ENCODE measurements at places on chromosomes 3 and 15.

- DNase-seq, result no peak
Observed at GRCh38 chr15:80182611-80183261, 29.9 kb downstream of the FAH start.

DNA sequence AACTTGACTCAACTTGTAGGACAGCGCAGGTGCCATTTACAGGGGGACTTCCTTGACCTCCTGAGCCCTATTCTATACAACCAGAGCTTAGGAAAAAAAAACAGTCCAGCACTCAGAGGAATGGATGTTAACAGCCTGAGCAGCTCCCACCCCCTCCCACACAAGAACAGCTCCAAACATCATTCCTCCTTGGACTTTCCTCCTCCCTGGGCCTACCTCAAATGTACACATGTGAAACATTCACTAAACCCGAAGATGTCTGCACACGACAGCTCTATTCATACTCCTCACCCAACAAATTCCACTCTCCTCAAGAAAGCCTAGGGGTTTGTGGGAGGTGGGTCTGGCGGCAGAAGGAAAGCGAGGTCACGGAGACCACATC lies 503 bp upstream of the ATRIP start:
- no peak for DNase-seq

DNA sequence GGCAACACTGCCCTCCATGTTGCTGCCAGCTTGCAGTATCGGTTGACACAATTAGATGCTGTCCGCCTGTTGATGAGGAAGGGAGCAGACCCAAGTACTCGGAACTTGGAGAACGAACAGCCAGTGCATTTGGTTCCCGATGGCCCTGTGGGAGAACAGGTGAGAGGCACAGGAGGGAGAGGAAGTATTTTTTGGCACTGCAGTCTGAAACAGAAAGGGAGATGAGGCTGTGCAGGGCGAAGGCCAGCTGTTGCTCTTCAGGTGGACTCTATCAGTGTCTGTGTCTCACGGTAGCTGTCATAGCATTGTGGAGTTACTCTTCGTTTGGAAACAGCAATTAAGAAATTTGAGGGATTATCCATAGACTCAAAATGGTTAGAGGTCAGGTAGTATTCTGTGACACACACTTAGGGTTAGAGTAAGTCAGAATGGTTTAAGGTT lies 8.0 kb downstream of the NFKBIZ start:
- DNase-seq, result no peak

DNA sequence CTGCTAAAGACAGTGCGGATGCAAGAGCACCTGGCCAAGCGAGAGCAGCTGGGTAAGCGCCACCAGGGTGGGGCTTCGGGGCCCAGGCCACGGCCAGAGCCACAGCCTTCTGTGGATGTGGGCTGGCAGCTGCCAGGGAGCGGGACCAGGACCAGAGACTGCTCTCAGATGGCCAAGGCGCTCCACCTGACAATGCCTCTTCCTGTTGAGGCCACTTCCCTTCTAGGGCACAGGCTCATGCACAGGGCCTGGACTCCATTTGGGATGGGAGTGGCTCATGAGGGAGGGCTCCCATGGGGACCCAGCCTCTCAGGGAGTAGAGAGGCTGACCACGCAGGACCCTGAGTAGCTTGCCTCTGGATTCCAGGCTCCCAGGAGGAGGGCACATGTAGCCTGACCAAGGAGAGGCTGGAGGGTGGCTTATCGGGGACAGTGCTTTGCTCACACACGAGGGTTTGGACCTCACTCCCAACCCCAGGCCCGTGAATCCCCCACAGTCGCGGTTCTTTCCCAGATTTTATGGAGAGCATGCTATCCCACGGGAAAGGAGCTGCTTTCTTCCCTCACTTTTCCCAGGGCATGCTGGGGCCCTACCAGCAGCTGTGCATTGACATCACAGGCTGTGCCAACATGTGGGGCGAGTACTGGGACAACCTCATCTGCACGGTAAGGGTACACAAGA lies 25.1 kb downstream of the ACAA1 start:
- no peak for DNase-seq

- DNase-seq, result no peak
Observed at GRCh38 chr3:64166584-64167162, 58.6 kb downstream of the PRICKLE2 start.

DNA sequence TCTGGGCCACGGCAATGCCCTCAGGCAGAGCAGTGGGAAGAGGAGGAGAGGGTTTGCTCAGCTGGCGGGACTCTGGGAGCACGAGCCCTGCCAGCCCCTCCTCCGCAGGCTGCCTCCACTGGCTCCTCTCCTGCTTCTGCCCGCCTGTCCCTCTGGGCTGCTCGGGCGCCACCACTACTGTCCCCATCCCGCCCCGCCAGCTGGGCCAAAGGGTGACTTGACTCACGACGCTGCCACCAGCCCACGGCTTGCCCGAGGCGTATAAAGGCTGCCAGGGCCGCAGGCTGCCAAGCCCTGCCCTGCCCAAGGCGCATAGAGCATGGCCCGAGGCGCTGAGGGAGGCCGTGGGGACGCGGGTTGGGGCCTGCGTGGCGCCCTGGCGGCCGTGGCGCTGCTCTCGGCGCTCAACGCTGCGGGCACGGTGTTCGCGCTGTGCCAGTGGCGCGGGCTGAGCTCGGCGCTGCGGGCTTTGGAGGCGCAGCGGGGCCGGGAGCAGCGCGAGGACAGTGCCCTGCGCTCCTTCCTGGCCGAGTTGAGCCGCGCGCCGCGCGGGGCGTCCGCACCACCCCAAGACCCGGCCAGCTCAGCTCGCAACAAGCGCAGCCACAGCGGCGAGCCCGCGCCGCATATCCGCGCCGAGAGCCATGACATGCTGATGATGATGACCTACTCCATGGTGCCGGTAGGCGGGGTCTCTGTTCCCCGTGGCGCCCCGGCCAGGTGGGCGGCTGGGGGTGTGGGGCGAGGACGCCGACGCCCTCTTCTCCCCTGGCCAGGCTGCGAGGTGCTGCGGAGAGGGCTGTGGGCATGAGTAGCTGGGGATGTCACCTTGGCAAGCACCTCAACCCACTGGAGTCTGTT lies at the start of gene GLDN:
Gene GLDN, plus strand, starts transcription at position 290 of the 861 bp plus-strand sequence. Its CDS starts 30 bp downstream, at position 320.
- no peak for DNase-seq

GRCh38 chr3:160052385-160053047 lies 63.9 kb downstream of the IL12A start:
- DNase-seq, result no peak

GRCh38 chr15:83993591-83993990 lies 242.0 kb upstream of the GOLGA6L4 start:
- DNase-seq, result no peak

GRCh38 chr3:173660645-173661299 lies 263.2 kb downstream of the NLGN1 start:
- no peak for DNase-seq

GRCh38 chr3:148790851-148791735 lies 36.5 kb upstream of the CPB1 start:
- no peak for DNase-seq

GRCh38 chr3:22947851-22948250 lies 255.3 kb upstream of the UBE2E2 start:
- no peak for DNase-seq

DNA sequence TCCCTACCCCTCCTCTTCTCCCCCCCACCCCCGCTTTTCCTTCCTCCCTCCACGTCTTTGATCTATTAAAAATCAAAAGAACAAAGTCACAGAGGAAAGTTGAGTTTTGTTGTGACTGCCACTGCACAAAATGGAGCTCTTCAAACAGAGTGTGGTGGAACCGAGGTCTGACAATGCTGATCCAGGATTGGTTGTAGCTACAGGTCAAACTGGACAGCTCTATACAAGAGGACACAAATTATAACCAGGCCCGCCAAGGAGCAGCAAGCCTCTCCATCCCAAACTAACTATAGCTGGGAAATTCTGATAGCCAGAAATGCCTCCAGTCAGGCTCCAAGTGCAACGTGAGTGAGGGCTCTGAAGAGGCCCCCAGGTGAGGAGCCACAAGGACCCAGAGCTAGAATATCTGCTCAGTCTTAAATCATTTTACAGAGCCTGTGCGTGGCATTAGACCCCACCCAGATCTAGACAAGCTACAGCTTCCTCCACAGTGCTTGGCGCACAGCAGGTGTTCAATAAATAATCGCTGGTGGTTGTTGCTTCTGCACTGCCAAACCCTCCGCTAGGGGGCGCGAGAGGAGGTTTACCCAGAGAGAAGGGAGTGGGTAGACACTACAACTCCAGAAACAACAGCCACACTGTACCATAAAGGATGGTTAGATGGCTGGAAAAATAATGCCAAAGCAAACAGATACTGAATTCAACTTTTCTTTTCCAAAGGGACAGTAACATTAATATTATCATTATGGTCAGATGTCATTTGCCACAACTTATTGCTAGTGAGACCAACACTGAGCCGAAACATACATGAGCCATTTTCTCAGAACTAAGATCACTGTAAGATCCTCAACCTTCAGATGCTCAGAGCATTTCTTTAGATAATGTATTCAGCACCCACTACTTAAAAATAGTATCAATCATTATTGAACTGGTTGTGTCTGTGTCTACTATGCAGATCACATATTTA lies 44.6 kb downstream of the ZIC4 start:
- peak; percentile 29 for DNase-seq

- DNase-seq, result no peak
Observed at GRCh38 chr3:126142652-126143051, 37.7 kb downstream of the ALDH1L1 start.

- DNase-seq, result no peak
Observed at GRCh38 chr15:38674448-38674847, 109.8 kb upstream of the RASGRP1 start.
